ENCODE measurements at places on chromosomes 5 and 9.

DNA sequence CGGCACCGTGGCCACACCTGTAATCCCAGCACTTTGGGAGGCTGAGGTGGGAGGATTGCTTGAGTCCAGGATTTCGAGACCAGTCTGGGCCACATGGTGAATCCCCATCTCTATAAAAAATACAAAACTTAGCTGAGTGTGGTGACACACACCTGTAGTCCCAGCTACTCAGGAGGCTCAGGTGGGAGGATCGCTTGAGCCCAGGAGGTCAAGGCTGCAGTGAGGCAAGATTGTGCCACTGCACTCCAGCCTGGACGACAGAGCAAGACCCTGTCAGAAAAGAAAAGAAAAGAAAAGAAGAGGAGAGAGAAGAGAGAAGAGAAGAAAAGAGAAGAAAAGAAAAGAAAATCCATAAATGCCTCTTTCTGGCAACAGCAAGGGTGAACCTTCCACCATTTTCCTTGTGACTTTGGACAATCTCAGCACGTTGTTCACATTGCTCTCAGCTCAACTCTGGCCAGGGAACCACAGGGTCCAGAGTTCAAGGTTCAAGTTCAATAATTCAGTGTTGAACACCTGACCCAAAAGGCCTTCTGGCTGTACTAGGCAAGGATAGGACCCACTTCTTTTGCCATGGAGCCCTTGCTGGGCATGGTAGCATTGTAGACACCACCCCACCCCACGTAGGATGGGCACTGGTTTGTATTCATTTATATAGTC lies 14.6 kb upstream of the DUSP1 start:
- DNase-seq, result no peak

GRCh38 chr5:5710471-5710870 lies 288.0 kb downstream of the ICE1 start:
- DNase-seq, result no peak

DNA sequence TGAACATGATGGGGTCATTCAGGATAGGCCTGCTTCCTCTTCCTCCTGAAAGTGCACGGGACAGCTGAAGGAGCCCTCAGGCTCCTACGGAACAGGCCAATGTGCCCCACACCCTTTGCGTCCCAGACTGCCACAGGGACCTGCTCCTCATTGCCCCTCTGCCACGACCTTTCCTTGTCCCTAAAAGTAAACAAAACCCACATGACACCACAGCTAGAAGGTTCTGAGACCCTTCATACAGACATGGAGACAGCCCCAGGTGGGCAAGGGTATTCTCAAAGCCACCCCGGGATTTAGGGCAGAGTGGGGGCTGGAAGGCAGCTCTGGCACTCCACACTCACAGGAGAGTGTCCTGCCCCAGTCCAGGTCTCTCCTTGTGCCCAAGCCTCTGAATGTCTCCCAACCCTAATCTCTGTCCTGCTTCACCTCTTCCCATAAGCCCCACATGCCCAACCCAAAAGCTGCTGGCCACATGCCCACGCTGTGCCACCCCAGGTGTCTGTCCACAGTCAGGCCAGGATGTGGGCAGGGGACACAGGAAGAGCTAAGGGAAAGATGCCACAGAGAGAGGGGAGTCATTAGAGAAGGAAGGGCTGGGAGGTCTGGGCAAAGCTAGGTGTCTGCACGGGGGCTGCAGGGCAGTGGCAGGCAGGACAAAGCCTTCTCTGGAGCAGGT lies 800 bp downstream of the AMBP start:
- no peak for DNase-seq

DNA sequence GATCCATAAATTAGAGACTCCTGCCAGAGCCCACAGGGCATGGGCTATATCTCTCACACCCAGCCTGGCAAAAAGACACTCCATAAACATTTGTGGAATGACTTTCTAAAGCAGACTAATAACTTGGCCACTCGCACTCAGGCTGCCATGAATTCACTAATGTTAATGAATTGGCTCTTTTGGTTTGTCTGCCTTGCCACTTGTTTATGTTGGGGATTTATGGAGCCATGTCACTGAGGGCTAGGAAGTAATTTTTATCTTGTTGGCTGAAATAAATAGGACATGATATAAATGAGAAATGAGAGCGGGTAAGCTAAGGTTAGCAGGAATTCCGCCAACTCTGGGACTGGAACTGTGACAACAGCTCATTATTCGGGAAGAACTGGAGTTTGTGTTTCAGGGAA lies 55.2 kb downstream of the DROSHA start:
- no peak for DNase-seq

DNA sequence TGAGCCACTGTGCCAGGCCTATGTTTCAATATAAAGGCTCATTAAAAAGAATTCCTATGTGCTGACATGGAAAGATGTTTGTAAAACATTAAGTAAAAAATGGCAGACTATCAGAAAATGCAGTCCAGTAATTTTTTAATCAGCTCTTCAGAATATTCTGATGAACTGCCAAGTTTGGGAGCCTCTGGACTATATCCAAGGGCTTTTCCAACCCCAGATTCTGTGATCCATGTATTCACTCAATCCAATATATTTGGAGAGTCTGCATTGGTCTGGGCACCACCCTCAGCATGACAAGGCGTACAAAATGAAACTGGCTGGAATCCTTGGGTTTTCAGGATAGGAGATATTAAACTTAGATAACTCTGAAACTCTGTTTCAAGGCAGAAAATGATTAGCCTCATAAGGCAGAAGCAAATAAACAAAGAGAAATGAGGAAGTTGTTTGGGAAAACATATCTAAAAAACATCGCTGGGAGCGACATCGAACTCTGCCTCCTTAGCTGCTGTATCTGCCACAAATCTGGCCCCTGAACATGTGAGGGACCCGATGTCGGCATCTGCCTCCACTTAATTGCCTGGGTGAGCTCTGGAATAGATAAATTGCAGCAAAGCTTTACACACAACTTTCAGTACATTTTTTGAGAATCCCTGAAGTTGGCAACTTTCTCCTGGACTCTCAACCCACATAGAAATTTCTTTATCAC lies 14.4 kb downstream of the PDE6A start:
- DNase-seq, result no peak

GRCh38 chr5:126369995-126370731 lies 53.0 kb upstream of the GRAMD2B start:
- no peak for DNase-seq

DNA sequence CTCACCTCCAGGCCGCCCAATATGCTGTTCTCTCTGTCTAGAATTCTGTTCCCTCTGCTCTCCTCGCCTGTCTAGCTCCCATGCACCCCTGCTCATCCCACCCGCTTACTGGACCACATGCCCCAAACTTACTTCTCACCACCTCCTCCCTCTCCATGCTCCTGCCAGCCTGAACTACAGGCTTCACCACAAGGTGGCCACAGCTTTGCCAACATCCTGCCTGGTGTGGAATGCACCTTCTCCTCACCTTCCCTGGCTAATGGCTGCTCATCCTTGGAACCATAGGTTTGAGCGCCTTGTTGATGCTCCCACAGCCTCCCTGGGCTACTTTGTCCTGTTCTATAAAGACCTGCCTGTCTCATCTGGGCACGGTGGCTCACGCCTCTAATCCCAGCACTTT lies 9.6 kb downstream of the LAMC3 start:
- no peak for DNase-seq

DNA sequence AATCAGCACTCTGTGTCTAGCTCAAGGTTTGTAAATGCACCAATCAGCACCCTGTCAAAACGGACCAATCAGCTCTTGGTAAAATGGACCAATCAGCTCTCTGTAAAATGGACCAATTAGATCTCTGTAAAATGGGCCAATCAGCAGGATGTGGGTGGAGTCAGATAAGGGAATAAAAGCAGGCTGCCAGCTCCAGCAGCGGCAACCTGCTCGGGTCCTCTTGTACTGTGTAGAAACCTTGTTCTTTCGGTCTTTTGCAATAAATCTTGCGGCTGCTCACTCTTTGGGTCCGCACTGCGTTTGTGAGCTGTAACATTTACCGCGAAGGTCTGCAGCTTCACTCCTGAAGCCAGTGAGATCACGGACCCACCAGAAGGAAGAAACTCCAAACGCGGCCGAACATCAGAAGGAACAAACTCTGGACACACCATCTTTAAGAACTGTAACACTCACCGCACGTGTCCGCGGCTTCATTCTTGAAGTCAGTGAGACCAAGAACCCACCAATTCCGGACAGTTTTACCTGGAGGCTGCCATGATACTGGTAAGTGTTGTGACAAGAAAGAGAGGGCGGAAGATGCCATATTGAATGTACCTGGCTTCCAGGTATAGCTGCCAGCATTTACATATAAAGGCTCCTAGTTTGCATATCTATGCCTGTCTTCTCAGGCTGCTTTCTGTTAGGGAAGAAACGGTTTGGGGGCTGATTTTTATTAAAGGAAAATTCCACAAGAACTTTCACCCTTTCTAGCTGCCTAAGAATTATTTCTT lies 758.5 kb upstream of the CTNND2 start:
- no peak for DNase-seq

GRCh38 chr5:99331061-99331460 lies 402.3 kb upstream of the CHD1 start:
- no peak for DNase-seq

GRCh38 chr9:3490957-3491356 lies 34.8 kb downstream of the RFX3 start:
- no peak for DNase-seq

DNA sequence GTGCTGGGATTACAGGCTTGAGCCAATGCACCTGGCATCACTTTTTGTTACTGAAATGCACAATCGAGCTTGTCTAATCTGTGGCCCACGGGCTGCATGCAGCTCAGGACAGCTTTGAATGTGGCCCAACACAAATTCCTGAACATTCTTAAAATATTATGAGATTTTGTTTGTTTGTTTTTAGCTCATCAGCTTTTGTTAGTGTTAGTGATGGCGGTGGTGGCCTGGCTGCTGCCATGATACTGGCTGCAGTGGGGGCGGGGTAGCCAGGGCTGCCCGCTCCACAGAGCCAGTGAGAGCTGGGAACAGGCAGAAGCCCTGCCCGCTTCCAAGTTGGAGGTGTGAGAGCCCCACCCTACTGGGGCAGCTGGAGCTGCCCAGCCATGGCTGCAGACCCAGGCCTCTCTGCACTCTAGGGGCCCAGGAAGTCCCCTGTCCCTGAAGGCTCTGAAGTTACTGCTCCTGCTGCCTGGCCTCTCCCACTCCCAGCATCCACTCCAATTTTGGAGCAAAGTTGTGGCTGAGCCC lies 76.6 kb upstream of the SHB start:
- DNase-seq, result no peak

- no peak for DNase-seq
Measured at GRCh38 chr9:71583792-71584191, 184.5 kb downstream of the CEMIP2 start.

DNA sequence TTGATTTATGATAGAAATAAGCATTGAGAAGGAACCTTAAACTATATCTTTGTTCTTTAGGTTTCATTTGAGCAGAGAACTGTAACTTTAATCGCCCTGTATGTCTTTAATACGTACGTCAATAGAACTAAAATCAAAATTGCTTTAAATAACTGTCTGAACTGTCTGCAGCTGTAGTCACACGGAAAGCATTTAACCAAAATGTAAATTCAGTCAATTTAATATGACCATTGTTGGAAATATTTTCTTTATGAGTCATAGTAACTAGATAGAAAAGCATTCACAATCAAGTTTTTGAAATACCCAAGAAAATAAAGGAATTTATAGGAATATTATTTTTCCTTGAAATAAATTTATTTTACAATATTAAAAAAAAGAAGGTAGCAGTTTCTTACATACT lies 157.1 kb upstream of the CDH6 start:
- DNase-seq, result no peak
